Coronary artery (tissue), 2 donors: ENCODE measurements at places on chromosomes 11 and 22.

DNA sequence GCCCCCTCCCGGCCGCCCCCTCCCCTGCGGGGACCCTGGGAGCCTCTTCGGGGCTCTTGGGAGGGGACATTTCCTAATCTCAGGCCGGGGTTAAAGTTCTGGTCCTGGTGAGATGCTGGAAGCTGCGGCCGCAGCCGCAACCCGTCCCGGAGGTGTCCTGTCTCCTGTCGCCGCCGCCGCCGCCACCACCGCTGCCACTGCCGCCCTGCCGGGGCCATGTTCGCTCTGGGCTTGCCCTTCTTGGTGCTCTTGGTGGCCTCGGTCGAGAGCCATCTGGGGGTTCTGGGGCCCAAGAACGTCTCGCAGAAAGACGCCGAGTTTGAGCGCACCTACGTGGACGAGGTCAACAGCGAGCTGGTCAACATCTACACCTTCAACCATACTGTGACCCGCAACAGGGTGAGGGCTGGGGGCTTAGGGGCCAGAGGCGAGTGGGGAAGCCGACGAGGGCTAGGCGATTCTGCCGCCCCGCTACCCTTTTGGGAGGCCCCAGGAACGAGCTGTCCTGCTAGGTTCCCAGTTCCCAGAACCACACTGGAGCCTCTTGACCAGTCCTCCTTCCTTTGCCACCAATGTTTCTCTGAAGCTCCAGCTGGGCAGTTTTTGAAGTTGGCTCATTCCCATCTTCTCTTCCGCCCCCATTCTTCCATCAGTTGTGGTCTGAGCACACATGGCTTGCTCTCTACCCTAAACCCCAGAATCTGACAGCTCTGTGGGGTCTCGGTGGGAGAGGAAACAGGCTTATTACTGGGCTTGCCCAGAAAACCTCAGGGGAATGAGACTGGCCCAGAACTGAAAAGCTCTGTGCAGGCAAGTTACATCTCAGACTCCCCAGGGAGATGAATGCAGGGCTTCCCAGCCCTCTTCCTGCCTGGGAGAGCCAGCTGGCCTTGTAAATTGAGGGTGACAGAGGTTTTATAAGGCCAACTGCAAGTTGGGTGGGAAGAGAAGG lies 781 bp downstream of the SIDT2 start:
- DNase-seq = peak; percentile 76

DNA sequence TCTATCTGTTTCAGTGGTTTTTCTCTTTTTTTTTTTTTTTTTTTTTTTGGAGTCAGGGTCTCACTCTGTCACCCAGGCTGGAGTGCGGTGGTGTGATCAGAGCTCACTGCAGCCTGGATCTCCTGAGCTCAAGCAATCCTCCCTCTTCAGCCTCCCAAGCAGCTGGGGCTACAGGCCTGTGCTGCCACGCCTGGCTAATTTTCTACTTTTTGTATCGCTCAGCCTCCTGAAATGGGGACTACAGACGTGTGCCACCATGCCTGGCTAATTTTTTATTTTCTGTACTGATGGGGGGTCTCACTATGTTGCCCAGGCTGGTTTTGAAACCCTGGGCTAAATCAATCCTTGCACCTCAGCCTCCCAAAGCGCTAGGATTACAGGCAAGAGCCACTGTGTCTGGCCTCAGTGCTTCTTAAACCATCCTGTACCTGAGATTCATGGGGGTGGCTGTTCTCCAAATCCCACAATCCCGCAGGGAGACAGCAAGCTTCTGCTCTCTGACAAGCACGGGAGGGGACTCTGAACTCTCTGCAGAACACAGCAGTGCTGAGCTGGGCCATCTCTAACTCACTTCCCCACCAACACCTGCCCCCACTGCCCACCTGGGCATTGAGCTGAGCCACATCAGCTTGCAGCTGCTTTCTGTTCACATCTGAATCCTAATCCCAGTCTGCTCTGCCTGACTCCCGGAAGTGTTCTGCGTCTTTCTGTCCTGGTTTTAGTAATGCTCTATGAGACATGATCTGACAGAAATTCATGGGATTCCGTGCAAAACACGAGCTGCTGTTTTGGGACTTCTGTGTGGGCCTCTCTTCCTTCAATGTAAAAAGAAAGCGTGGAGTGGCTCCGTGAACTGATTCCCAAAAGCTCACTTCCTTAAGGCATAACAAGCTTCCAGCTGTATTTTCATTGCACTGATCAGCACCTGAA lies 400.0 kb downstream of the LARGE1 start:
- DNase-seq = no peak

DNA sequence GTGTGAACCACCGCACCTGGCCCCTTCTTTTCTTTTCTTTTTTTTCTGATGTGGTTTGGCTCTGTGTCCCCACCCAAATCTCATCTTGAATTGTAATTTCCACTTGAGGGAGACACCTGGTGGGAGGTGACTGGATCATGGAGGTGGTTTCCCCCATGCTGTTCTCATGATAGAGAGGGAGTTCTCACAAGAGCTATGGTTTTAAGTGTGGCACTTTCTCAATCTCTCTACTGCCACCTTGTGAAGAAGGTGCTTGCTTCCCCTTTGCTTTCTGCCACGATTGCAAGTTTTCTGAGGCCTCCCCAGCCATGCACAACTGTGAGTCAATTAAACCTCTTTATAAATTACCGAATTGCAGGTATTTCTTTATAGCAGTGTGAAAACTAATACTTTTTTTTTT lies 4.9 kb upstream of the TCN2 start:
- DNase-seq = no peak

DNA sequence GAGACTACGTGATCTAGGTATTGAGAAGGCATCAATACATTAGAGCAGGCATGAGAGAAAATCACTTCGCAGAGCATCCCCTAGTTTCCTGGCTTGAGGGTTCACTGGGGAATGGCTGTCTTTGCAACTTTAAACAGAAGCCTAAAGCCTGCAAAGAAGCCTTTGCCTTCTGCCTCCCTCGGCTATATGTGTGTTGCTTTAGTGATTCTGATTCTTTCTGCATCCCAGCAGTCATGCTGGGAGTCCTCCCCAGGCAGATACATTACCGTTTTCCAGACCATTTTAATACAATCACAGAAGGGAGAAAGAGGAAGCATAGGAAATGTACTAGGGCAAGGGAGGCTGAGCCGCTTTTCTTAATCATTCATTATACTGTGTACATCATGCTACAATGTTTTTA lies 773.2 kb upstream of the LRRC4C start:
- DNase-seq = no peak

GRCh38 chr22:38032681-38033521 lies 24.3 kb upstream of the PICK1 start:
- no peak for DNase-seq

DNA sequence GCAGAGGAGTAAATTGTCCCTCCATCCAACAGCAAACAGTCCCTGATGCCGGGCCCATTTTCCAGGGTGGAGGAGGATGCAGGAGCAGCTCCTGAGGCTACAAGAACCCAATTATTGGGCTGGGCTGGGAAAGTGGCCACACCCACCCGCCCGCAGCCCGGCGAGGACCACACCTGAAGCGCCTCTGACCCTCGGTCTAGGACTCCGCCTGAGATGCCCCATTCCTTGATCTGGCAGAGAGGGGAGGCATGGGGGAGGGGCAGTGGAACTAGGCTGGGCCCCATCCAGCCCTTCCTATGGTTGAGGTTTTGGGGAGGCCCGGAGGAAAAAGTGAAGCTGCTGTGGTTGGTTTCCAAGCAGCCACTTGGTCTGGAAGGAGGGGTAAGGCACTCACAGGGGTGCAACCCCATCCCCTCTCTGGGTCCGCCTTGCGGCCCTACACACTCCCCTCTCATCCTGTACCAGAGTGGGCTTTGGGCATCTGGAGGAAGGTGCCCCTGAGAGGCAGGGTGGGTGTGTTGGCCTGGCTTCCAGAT lies 2.4 kb upstream of the LGALS1 start:
- DNase-seq = no peak

GRCh38 chr11:36390963-36391471 lies 94.9 kb downstream of the PRR5L start:
- no peak for DNase-seq

DNA sequence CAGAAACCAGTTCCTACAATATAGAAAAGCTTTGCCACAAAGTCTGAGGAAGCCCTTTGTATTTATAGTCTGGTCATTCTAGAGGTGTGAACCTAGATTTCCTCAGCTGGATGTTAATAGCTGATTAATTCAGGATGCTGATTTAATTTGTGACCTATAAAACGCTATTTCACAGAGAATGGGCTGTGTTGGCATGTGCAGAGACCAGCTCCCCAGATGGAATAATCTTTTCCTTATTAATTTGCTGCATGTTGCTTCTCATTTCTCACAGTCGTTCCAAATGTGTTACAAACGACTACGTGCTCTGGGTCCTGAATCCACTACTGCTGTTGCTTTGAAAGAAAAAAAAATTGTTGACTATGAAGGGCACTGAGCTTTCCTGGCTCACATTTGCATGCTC lies 49.3 kb downstream of the BDNF start:
- no peak for DNase-seq

DNA sequence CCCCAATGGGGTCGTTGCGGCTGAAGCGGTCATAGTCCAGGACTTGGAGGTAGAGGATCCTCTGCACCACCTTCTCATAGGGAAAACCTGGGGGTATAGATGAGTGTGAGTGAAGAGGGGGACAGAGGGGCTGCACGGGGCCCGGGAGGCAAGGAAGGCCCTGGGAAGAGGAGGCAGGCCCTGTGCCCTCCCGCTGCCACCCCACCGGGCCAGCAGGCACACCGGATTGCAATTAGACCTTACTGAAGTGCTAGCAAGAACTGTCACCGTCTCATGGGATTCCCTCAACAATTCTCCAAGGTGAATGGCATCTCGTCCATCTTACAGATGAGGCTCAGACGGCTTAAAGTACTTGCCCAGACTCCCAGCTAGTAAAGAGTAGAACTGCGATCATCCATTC lies 15.9 kb downstream of the LRRC10B start:
- DNase-seq = no peak

DNA sequence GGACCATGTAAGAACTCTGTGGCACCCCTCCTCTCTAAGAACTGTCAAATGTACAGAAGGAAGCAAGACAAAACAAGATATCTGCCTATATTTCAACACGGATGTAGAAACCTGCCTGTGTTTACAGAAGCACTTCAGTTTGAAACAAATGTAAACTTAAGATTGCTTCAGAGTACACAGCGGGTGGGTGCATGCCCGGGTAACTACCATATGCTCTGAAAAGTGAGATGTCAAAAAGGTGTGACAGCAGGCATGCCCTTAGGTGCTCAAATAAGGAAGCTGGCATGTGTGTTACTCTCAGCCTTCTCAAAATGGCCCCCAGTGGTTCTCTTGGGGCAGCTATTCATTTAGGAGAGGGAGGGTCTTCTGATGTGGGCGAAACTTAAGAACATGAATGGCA lies 5.2 kb downstream of the ACP2 start:
- DNase-seq = no peak

- no peak for DNase-seq
Observed at GRCh38 chr11:6654281-6655019, 1.2 kb downstream of the DCHS1 start.

DNA sequence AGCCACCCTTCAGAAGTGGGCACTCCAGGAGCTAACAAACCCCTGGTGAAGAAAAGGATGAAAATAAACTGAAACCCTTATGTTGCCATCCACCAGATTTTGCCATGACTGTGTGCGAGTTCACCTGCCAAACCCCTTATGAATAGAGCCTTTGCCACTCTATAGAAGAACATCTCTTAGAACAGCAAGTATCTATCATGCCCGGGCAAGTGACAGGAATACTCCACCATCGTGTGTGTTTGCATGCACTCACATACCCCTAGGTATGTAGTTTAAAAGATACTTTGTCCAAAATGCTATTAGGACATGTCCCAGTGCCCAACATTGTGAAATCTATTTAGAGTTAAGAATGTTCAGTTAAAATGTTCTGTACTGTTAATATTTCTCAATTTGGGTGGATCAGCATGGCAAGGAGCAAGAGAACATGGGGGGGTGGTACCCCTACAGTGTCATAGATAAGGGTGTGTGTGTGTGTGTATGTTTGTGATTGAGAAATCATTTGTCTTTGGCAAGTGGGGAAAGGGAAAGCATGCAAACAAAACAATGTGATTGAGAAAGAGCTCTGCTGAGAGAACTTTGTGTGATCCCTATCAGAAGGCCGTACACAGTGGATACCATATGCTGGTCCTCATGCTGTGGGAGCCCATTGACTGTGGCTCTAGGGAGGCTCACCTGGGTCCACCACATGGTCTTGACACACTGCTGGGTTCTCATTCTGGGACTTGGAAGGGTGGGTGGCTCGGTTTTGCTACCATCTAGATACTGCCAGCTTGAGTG lies 94.9 kb downstream of the ZBTB16 start:
- no peak for DNase-seq

DNA sequence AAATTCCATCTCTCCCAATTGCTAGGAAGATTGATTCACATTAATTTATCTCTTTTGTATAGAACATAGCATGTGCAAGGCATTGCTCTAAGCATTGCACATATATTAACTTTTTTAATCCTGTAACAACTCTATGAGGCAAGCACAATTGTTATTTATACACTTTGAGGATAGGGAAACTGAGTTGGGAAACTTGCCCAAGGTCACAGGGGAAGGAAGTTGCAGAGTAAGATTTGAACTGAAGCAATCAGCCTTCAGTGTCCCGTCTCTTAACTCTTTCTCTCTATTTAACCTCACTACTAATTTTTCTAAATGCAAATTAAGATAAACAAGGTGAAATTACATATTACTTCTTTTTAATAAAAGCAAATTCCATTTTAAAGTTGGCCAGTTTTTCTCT lies 22.2 kb downstream of the OR56B4 start:
- DNase-seq = no peak

- no peak for DNase-seq
Observed at GRCh38 chr11:76329084-76329648, 51.8 kb downstream of the THAP12 start.

- DNase-seq = no peak
Observed at GRCh38 chr22:36391638-36392037, 3.9 kb upstream of the MYH9 start.

DNA sequence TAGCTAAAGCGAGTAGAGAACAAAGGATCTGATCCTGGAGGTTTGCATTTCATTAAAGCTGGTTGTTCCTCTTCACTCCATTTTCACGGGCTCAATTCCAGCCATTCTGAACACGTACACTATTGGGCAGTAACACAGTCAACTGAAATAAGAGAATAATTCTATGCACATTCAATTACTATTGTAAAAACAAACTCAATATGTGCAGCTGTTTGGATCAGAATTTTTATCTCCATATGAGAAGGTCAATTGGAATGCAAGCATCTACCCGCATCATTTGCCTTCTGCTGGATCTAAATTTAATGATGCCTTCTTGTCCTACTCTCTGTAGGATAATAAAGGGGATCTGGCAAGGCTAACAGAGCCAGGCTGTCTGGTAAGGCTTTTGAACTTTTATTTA lies 562.8 kb upstream of the CCDC179 start:
- no peak for DNase-seq

DNA sequence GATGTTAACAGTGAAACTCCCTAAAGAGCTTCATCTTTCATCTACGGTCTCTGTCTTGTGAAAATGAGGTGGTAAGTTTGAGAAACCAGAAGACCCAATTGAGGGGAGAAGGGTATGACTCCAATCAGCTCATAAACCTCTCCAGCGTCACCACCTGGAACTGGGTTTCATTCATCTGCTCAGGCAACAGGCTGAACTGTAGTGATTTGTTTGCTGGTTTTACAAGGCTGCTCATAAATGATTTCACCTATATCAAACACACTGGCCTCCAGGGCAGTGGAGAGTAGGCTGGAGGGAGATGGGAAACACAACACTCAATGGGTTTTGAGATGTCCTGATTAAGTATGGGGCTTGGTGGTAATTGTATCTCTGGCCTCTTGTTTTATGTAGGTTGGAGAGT lies 79.0 kb downstream of the EFCAB6 start:
- DNase-seq = no peak

GRCh38 chr11:66676282-66676919 lies 1.3 kb downstream of the RBM4B start:
- DNase-seq = peak; percentile 12
